ENCODE measurements at places on chromosomes 1 and 21.

- no peak for DNase-seq
Measured at GRCh38 chr1:184351416-184351975, 35.3 kb upstream of the C1orf21 start.

DNA sequence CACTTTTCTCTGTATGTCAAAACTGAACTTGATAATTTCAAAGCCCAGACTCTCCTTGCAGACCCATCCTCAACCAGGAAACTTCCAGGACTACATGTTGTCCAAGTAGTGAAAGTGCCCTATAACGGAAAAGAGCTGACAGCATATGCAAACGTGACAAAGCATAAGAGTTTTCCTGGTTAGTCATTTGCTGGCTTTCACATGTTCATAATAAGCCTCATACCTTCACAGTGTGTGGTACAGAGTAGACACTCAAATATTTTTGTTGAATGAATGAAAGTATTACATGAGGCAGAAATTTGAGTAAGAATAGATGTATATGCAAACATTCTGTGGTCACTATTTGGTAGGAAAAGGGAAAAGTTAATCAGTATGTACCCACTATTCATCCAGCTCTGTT lies 473.3 kb downstream of the MRPL39 start:
- DNase-seq: no peak

GRCh38 chr1:76105372-76105771 lies 30.8 kb downstream of the ST6GALNAC3 start:
- DNase-seq: no peak

- DNase-seq: no peak
Measured at GRCh38 chr1:229665912-229666558, 40.0 kb downstream of the URB2 start.

Data from hepatocyte (in vitro differentiated cells).